ENCODE measurements at places on chromosomes 11 and 22. TPM values are rescaled to one million over a fixed set of nuclear protein-coding genes. Genes with fewer than 3 reads are reported as not detected.

- DNase-seq, result no peak
These were observed 19.1 kb downstream of the PKNOX2 start for GRCh38 chr11:125183641-125184040.

DNA sequence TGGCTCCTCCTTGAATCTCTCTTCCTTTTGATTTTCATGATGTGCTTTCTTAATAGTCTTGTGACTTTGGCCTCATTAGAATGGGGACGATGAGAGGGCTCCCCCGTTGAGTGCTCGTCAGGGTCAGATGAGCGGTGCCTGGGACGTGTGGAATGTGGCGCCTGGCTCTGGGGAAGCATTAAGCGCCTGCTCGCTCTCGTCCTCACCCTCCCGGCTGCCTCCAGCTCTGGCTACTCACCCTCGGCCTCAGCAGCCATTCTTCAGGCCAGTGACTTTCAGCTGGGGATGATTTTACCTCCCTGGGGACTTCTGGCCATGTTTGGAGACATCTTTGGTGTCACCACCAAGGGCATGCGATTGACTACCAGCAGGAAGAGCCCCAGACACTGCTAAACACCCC, 69.7 kb downstream of the RPS6KA4 start:
- no peak for DNase-seq

- DNase-seq, result no peak
These were observed 102.1 kb downstream of the RASSF10 start for GRCh38 chr11:13110929-13111812.

GRCh38 chr11:39674761-39675160, 1784.7 kb downstream of the LRRC4C start:
- no peak for DNase-seq

GRCh38 chr22:29310863-29311339, 4.5 kb downstream of the GAS2L1 start:
- DNase-seq, result peak; percentile 98

- no peak for DNase-seq
These were observed 8.8 kb upstream of the ELFN2 start for GRCh38 chr22:37435970-37436603.

CAPN1 gene
- total RNA-seq, result 552 TPM
